ENCODE measurements at places on chromosomes 12 and 14.

DNA sequence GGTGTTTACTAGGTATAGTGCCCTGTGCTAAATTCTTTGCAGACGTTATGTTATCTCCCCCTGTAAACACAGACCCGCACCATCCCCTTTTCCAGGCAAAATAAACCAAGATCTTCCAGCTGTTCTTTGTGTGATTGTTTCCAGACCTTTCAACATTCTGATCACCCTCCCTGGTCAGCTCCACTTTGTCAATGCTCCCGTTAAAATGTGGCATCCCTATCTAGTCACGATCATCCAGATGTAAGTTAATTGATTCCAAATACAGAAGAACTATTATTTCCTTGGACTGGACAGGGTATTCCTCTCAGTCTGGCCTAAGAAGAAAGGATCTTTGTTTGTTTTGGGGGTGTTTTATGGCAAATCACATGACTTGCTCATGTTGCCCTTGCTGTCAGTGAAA is 127.6 kb upstream of the ARID2 start:
- DNase-seq: no peak

DNA sequence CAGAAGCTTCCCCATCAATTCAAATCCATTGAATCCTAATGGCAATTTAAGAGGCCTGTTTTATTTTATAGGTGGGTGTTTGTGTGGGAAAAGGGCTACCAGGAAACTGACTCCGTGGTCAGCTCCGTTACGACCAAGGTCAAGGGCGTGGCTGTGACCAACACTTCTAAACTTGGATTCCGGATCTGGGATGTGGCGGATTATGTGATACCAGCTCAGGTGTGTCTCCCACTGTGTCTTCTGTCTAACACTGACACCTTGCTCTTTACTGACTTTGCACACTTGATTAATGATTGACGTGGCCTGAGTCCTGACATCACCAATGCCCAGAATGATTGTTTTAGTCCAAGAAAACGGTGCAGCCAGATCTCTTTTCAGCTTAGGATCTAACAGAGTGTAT is 7.1 kb downstream of the P2RX4 start:
- DNase-seq: no peak

DNA sequence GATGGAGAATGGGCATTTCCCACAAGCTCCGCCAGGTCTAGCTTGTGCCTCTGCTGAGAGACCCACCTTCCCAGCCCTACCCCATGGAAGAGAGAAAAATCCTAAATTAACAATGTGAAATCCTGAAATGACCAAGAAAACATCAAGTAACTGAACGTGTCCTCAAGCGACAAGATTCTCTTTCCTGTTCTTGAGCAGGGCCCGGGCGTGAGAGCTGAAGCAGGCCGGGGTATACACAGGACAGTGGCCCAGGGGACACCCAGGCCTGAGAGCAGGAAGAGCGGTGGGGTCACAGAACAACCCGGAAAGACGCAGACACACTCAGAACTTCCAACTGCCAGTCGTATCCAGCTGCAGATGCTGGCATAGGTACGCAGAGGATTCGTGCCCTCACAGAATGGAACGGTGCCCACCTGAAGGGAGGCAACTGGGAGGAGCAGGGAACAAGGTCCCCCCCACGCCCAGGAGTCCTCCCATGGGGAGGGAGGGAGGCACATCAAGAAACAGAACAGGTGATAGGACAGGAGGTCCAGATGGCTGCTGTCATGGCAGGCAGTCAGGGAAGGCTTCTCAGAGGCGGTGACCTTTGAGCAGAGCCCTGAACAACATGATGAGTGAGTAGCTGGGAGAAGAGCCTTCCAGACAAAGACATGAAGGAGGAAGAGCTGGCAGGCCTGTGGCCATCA is 9.1 kb downstream of the RIMBP2 start:
- DNase-seq: no peak

GRCh38 chr14:72822946-72823611 is 70.8 kb downstream of the DPF3 start:
- DNase-seq: no peak

GRCh38 chr14:64465191-64465822 is at the start of gene AKAP5:
AKAP5 (plus strand) TSS chr14:64465499; CDS start chr14:64468395, 2,896 bp downstream.
- DNase-seq: peak; percentile 41

DNA sequence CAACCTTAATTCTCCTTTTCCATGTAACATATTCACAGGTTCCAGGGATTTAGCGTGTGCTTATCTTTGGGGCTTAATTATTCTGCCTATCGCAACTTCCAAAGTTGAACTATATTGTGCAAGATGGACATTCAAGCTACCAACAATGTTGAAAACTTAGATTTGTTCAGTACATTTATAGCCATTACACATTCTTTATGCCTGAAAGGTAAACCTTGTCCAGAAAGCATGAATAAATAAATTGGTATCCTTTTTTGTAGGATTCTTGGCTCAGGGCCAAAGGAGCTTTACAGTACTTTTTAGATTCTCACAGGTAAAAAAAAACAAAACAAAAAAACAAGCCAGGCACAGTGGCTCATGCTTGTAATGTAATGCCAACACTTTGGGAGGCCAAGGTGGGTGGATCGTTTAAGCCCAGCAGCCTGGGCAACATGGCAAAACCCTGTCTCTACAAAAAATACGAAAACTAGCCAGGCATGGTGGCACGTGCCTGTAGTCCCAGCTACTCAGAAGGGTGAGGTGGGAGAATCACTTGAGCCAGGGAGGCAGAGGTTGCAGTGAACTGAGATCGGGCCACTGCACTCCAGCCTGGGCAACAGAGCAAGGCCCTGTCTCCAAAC is 3.3 kb downstream of the C12orf56 start:
- DNase-seq: no peak

GRCh38 chr14:106586098-106586704 is 1059.8 kb downstream of the TMEM121 start:
- peak; percentile 49 for DNase-seq

DNA sequence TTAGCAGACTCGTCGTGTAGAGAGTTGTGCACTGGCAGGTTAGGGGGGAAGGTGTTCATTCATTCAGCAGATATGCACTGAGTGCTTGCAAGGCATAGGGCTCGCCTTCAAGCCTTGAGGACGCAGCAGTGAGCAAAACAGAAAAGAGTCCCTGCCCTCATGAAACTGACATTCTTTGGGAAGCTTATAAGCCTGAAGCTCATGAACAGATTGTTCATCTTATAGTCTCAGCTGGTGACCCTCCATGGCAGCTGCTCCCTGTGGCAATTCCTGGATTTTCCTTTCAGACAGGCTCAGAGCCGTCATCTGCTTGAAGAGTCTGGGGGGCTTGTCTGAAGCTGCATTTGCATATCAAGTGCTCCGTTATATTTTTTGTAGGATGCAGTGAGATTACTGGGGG is 148.4 kb downstream of the PRKCH start:
- no peak for DNase-seq

Data from activated T-cell treated with anti-CD3 and anti-CD28 coated beads for 24 hours (primary cell).